Thoracic aorta (tissue), 2 donors: ENCODE measurements at places on chromosomes 11 and 22.

GRCh38 chr11:88484873-88485621 is 147.5 kb upstream of the CTSC start:
- DNase-seq, result no peak

GRCh38 chr11:133952199-133953190 is 4.3 kb downstream of the IGSF9B start:
- no peak for DNase-seq

DNA sequence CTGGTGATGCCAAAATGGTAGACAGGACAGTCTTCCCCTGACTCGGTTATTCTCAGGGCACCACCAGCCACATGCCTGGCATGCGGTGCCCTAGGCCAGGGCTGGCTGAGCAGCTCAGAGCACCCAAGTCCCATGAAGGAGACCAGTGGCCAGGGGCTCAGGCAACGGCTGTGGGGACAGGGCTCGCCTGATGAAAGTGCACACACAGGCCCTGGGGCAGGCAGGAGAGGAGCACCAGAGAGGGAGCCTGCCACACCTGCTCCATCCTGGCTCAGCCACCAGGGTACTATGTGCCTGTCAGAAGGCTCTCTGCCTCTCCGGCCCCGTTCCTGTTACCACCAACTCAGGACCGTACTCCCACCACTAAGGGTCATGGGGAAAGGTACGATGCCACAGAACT is 12.1 kb downstream of the ELFN2 start:
- no peak for DNase-seq

DNA sequence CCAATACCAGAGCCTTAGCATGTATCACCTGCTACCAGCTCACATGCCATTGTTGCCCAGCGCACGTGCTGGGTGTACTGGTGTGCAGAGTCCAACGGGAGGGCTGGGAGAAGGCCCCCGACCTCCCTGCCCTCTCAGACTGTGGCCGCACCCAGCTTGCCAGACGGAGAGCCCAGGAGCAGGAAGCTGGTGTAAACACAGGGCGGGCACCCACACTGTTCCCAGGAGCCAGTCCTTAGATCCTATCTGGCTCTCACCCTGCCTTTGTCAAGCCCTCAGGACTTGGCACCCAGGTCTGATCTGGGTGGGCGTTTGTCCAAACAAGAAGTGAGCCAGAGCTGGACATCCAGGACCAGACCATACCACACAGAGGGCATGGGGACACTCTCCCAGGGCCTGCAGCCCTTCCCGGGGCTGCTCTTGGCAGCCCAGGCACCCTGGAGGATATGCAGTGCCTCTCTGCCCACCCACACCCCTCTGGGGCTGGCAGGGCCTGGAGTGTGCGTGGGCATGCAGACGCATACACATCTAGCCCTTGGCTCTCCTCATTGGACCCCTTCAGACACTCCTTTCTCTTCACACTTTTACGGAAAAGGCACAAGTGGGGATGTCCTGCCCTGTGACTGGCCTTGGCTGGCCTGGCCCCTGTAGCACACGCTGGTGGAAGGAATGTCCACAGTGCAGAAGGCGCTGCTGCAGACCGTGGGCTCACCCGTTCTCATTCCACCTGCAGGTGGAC is 19.9 kb upstream of the CLDN5 start:
- no peak for DNase-seq

- no peak for DNase-seq
Observed at GRCh38 chr11:64331569-64332371, 8.2 kb upstream of the CCDC88B start.

DNA sequence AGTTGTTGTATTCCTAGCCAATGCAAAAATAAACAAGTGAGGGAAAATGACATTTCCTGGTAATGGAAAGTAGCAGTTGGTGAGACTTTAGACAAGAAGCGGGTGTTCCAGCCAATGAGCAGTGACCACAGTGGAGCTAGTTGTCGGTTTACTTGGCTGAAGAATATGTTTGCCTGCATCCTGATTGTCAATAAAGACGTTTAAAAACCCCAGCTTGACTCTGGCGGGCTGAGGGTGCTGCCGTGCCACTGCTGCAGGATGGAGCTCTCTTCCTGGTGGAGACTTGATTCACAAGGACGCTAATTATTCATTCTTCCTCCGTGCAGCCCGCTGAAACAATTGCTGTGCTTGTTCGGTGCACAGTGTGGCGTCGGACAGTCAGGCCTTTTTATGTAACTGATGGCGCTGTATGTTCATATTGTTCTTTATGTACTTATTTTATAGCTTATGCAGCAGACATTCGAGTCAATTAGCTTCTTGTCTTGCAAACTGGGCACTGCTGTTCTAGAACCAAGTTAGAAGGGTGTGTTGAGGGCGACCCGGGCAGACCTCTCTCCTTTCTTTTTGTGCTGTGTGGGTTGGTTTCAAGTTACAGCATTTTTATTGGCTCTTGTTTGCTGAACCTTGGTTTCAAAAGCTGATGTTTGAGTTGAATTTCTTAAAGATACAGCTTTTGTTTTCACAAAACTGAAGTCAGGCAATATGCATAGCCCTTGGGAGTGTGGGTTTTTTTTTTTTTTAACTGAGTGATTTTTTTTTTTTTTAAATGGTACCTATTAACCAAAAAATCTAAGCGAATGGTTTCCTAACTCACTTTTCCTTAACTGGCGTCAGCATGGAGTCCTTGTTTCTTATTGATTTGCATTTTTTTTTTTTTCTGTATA is 153.9 kb downstream of the TEAD1 start:
- DNase-seq, result no peak
